ENCODE measurements at places on chromosomes 1 and 21. TPM values are rescaled to one million over a fixed set of nuclear protein-coding genes. Genes with fewer than 3 reads are reported as not detected.

DNA sequence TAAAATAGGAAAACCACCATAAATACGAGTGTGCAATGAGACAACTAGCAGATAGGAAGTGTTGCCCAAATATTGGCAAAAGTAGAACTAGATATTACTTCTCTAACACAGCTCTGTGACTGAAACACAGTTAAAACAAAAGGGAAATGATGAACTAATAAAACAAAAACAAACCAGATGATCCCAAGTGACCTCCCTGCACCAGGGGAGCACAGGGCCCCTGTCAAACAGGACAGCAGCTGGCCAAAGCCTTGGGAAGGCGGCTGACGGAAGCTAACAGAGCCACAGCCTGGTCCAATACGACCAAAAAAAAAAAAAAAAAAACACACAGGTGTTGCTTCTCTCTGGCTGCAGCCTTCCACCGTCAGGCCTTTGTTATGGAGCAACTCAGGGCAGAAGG, 17.8 kb downstream of the ZBTB17 start:
- no peak for DNase-seq

- peak; percentile 51 for DNase-seq
These were observed at the start of gene RNPEP for GRCh38 chr1:201982623-201983379. Gene RNPEP (plus strand): TSS chr1:201982648. CDS start chr1:201982667, 19 bp downstream.

- DNase-seq, result no peak
These were observed 49.1 kb downstream of the ERI3 start for GRCh38 chr1:44305962-44306422.

DNA sequence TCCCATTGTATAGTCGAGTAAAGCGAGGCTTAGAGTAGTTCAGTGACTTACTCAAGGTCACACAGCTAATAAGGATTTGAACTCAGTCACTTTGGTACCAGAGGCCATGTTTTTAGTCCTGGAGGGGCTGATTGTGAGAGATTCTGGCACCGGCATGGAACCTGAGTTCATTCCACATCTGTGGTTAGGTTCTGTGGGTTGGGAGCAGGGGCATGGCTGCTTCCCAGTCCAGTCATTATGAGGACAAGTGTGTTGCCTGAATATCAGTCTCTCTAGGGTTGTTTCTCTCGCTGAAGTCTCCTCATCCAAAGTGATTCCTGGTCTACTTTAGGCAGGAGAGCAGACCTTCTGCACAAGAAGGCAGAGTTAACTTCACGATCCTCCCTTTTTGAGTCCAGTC, 90.6 kb downstream of the C1orf94 start:
- DNase-seq, result no peak

DNA sequence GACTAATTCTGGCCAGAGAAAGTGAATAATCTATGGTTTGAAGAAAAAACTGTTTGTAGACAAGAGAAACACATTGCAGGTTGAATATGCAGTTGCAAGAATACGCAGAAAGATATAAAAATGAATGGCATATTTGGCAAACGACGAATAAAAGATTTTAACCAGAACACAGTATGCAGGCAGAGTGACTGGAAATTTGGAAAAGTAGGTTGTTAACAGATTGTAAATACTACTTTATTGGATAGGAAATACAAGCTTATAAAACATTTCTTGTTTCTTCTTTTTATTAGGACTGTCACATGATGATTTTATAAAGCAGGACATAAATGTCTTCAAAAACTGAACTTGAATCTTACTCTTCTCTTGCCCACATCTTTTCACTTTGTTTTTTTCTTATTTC, 573.3 kb upstream of the PBX1 start:
- DNase-seq, result no peak

DNA sequence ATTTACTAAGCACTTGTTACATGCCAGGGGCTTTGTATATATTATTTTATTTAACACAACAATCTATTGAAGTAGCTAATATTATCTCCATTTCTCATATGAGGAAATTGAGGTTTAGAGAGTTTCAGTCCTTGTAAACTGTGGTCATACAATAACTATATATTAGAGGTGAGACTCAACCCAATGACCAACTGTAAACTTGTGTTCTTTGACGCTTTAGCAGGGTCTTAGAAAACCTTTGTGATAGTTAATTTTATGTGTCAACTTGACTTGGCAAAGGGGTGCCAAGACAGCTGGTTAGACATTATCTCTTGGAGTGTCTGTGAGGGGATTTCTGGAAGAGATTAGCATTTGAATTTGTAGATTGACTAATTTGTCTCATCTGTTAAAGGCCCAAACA, 252.4 kb upstream of the B3GALT2 start:
- DNase-seq, result no peak

GRCh38 chr1:186655876-186656275, 24.3 kb downstream of the PTGS2 start:
- no peak for DNase-seq

DNA sequence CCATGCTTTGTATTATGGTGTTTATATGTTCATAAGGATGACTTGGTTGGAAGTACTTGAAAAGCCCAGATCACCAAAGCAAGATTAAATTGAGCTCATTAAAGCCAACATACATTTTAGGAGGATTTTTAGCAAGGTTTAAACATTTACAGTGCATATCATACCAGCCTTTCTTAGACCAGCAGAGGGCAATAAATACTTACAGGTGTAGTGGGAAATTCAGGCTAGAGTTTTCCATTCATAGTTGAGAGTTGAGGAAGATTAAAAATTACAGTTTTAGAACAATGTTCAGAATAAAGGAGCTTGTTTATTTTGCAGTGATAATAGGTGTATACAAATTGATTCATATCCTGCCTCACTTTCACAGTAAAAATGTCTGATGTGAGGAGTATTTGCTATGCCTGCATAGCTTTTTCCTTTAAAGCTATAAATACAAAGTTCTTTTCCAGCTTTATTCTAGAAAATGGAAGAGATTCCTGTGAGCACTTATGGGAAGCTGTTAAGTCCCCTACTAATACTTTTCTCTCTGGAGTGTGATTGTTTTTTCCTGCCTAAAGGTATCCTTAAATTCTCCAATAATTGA, 35.3 kb downstream of the DTL start:
- DNase-seq, result peak; percentile 13

- DNase-seq, result peak; percentile 43
These were observed 45.0 kb upstream of the KIRREL1 start for GRCh38 chr1:157948312-157949073.

DNA sequence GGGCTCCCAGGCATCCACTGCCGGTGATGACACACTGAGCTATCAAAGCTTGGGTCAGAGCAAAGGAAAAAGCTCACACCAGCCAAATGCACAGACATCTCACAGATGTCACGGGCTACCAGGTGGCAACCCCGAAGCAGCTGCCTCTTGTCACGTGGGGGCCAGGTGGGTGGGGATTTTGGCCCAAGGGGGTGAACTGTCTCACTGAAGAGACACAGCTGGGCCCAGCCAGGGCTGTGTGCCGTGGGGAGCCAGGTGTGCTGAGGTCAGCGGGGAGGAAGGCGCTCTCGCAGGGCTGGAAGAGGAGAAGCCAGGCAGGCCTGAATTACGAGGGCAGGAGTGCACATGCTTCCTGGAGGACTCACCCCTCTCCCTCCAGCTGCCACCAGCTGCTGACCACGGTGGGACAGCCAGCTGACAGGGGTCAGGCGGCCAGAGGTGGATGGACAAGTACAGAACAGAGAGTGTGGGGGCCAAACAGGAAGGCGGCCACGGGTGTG, 32.4 kb downstream of the KCNN3 start:
- no peak for DNase-seq

The AVPR1B gene
- total RNA-seq, result not detected

The FMO2 gene
- total RNA-seq, result 0.30 TPM

The LCE3E gene
- not detected for total RNA-seq

Measured in HCT116 (cell line).